Activated naive CD4-positive, alpha-beta T cell treated with anti-CD3 and anti-CD28 coated beads, Interleukin-2, amount 50 U/mL, for 16 hours (primary cell): ENCODE measurements at places on chromosomes 2 and 18.

GRCh38 chr2:47815764-47816163 lies 32.8 kb downstream of the MSH6 start:
- no peak for DNase-seq

GRCh38 chr18:55763805-55764204 lies 175.8 kb upstream of the TCF4 start:
- DNase-seq: no peak

- DNase-seq: no peak
Observed at GRCh38 chr2:217037353-217037752, 177.5 kb upstream of the TNP1 start.

DNA sequence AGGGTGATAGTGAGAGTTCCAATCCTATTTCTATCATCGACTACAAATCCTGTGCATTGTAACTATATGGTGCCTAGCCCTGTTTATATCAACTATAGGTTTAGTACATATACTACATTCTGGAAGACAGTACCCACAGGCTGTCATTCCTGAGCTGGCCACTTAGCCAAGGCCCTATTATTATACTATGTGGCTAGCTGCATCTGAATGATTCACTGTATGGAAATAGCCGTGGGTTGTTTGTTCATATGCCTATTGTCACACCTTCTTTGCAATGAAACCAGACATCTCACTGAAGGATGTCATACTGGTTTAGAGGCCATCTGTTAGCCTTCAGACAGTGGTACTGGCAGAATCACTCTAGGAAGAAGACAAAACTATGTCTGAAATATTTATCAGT lies 62.3 kb upstream of the FSIP2 start:
- no peak for DNase-seq

DNA sequence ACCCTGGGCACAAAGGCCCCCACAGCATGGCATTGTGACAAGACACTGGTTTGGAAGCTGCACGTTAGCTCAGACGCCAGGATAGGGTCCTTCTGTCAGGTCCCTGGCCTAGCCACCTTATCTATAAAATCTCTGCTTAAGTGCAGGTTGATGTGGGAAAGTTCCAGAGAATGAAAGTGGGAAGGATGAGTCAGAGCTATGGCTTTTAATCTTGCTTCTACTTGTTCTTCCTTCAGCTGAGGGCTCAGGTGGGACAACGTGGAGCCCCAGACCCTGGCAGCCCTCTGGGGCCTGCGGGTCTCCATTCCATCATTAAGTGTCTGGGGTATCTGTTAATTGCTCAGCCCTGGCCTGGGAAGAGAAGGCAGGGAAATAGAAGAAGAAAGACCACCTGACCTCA lies 64.5 kb downstream of the CELF4 start:
- DNase-seq: no peak

GRCh38 chr2:221473451-221473850 lies 98.7 kb downstream of the EPHA4 start:
- no peak for DNase-seq

GRCh38 chr2:186562209-186562578 lies 27.7 kb upstream of the ITGAV start:
- DNase-seq: no peak

DNA sequence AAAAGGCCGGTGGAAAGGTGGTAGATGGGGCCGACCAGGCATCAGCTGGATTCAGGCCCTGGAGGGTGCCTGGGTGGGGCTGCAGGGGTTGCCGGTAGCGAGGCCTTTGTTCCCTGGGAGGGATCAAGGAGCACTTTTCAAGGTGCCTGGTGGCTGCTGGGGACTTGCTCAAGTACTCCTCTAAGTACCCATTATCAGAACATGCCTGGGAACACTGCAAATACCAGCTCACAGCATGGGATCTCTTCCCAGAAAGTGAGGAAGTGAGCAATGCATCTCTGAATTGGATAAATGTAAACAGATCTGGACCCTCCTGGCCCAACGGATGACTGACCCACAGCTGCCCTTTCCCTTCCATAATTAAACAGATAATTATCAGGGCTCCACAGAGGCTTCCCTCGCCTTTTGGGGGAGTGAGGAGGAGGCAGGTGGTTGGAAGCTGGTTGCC lies 210.5 kb downstream of the SH3RF3 start:
- DNase-seq: no peak

- DNase-seq: no peak
Observed at GRCh38 chr2:233209533-233210171, 41.8 kb upstream of the ATG16L1 start.

DNA sequence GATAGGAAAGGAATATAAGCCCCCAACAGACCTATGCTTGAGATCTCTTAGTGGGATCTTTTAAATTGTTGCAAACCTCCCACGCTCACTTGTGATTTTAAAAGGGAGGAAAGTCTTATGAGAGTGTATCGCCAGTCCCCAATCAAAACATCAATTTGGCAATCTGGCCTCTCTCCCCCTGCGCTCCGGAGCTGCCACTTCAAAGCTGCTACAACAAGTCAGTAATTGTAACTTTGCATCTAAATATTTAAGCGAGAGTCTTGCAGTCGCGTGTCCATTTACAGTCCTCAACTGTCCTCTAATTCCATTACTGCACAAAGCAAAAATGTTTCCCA lies 8.4 kb downstream of the PAX3 start:
- no peak for DNase-seq

GRCh38 chr18:75679331-75679730 lies 251.8 kb upstream of the SMIM21 start:
- no peak for DNase-seq

- DNase-seq: peak; percentile 79
Observed at GRCh38 chr2:197198890-197199289, 111.7 kb downstream of the ANKRD44 start.

DNA sequence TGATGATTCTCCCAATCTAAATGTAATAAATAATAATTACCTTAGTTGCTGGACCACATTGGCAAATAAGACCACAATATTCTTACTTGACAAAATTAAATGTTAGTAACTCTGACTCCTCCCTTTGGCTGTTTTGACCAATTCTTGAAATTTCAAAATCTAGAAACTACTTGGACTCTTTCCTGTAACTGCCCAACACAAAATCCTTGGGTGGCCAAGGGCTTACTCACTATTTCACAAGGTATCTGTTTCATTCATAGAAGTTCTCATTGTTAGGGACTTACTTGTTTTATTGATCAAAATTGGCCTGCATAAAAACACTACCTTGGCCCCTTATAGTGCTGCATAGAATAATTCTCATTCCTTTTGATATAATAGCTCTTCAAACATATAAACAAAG lies 19.4 kb downstream of the CDH20 start:
- no peak for DNase-seq

DNA sequence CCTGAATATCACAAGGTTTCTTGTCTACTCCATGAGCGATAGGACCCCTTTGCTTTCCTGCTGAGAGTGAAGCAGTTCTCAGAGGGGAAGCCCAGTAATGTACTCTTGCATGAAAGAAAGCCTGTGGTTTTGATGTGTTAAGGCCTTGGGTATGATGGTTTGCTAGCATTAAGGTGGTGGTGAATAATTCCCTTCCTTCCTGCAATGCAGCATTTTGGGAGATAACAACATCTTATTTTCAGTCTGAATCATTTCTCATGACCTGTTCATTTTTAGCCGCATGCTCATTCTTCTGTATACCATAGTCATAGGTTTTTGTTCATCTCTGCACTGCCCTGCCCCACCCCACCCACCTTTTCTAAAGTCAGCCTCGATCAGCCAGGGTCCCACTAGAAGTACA lies 66.2 kb downstream of the HNMT start:
- DNase-seq: no peak

- no peak for DNase-seq
Observed at GRCh38 chr2:16537347-16537746, 128.3 kb downstream of the CYRIA start.

GRCh38 chr18:10057894-10058791 lies 144.3 kb downstream of the VAPA start:
- DNase-seq: no peak

- no peak for DNase-seq
Observed at GRCh38 chr18:62045316-62045715, 141.5 kb downstream of the PIGN start.

GRCh38 chr2:25887624-25888242 lies 9.4 kb upstream of the ASXL2 start:
- no peak for DNase-seq

GRCh38 chr2:54053830-54054229 lies 61.6 kb upstream of the ACYP2 start:
- DNase-seq: no peak
